ENCODE measurements at places on chromosomes 12 and 14. TPM values are rescaled to one million over a fixed set of nuclear protein-coding genes. Genes with fewer than 3 reads are reported as not detected.
A peak's percentile ranks its signal among the peaks of the same experiment; 100 is the strongest.

Gene TMEM116
- total RNA-seq: 13.1 TPM

Gene OLR1
- total RNA-seq: not detected

Gene RERG
- total RNA-seq: 2.2 TPM

Gene GPR65
- not detected for total RNA-seq

Gene SERPINA10
- 2.6 TPM for total RNA-seq

GRCh38 chr12:102406033-102406584 lies 74.3 kb downstream of the IGF1 start:
- no peaks in the 10 kb centered on the region for H3K36me3 ChIP-seq
- H3K27me3 ChIP-seq: peaks cover 61% of the 10 kb centered on the region
- H3K27ac ChIP-seq: no peak overlapping the region
- H3K4me3 ChIP-seq: no peak overlapping the region
- peaks cover 3% of the 10 kb centered on the region for H3K4me1 ChIP-seq

- peaks cover 36% of the 10 kb centered on the region for H3K4me1 ChIP-seq
- H3K27me3 ChIP-seq: no peaks in the 10 kb centered on the region
- no peak for DNase-seq
- no peaks in the 10 kb centered on the region for H3K36me3 ChIP-seq
- H3K4me3 ChIP-seq: no peak overlapping the region
These were observed 267.4 kb downstream of the ADAMTS20 start for GRCh38 chr12:43284486-43285158.

DNA sequence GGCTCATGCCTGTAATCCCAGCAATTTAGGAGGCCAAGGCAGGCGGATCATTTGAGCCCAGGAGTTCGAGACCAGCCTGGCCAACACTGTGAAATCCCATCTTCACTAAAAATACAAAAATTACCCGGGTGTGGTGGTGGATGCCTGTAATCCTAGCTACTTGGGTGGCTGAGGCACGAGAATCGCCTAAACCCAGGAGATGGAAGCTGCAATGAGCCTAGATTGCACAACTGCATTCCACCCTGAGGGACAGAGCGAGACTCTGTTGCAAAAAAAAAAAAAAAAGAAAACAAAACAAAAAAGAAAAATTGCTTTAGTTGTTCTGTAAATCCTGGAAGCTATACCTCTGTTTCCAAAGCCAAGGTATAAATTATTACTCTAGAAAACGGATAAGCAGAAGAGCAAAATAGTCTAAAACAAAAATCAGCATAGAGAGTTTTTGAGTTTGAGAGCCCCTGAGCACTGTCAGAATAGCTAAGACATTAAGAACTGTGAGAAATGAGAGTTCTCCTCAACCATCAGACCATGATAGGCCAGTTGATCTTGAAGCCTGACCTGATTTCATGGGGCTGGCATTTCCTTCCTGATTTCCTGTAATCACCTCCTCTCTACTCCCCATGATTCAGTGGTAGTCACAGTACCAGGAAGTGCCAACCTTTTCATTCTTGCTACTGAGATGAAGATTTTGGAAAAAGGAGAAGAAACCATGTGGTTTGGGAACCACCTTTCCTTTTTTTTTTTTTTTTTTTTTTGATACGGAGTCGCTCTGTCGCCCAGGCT lies 31.7 kb downstream of the ATP2A2 start:
- H3K36me3 ChIP-seq: peaks cover 15% of the 10 kb centered on the region
- no peak overlapping the region for H3K27ac ChIP-seq
- peaks cover 3% of the 10 kb centered on the region for H3K4me1 ChIP-seq

GRCh38 chr14:104863923-104864266 lies 1.2 kb upstream of the CEP170B start:
- no peak for DNase-seq
- H3K36me3 ChIP-seq: peaks cover 1% of the 10 kb centered on the region
- H3K4me1 ChIP-seq: peaks cover 10% of the 10 kb centered on the region
- peak overlapping the region; percentile 95 for H3K27ac ChIP-seq
- no peaks in the 10 kb centered on the region for H3K27me3 ChIP-seq
- peak overlapping the region; percentile 87 for H3K4me3 ChIP-seq

GRCh38 chr12:89349814-89350213 lies 2.5 kb downstream of the DUSP6 start:
- DNase-seq: no peak
- H3K27me3 ChIP-seq: no peaks in the 10 kb centered on the region
- H3K27ac ChIP-seq: peak overlapping the region; percentile 99
- peak overlapping the region; percentile 95 for H3K4me3 ChIP-seq

- no peak overlapping the region for H3K27ac ChIP-seq
- H3K4me3 ChIP-seq: no peak overlapping the region
- no peaks in the 10 kb centered on the region for H3K36me3 ChIP-seq
These were observed 222.1 kb downstream of the SYT1 start for GRCh38 chr12:79086541-79087296.

- no peak overlapping the region for H3K4me3 ChIP-seq
- DNase-seq: no peak
- H3K36me3 ChIP-seq: peaks cover 22% of the 10 kb centered on the region
- H3K27ac ChIP-seq: peak overlapping the region; percentile 87
- H3K4me1 ChIP-seq: no peaks in the 10 kb centered on the region
These were observed 25.6 kb upstream of the ARID4A start for GRCh38 chr14:58272588-58273372.

DNA sequence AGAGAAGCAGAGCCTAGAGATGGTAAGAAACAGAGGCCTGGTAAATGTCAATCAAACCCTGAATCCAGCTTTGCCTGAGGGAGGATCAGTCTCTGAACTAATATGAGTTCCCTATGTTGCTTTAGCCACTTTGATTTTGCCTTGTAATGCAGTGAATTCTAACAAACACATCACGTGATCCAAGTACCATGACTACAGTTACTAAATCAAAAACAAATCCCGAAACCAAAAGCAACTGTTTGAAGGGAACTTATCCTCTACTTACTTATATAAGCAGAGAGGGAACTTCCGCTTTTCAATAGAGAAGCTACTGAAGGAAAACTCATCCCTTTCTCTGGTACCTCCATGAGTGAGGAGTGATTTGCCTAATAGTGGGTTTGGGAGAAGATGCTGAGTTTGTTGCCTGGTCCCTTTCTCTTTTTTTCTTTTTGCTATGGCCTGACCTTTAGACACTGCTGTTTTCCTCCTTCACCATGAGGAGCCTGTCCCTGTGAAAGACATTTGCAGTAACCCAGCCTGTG lies 7.7 kb upstream of the PPTC7 start:
- DNase-seq: no peak
- H3K4me3 ChIP-seq: no peak overlapping the region
- no peaks in the 10 kb centered on the region for H3K36me3 ChIP-seq
- H3K4me1 ChIP-seq: peaks cover 12% of the 10 kb centered on the region
- H3K27me3 ChIP-seq: no peaks in the 10 kb centered on the region

DNA sequence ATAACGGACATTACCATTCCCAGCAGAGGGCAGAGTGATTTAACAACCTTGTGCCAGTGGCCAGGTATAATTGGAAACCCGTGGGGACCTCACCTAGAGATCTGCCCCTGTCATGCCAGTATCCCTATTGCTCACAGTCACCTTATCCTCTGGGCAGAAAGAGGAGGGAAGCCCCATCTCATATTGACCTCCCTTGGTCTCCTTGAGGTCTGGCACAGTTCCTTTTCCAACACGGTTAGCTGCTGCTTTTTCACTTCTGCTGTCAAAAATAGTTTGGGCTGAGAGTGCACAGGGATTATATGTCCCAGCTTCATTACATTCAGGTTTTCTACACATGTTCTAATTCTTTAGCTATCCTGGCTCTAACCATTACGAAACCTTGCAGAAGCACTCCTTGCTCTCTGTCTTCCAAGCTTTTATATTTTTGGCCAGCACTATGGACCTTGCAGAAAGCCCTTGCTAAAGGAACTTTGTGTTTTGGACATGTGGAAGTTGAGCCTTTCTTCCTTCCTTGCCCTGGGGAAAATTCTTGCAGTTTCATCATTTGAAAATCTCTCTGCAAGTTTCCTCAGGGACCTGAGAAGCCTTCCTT lies 111.7 kb upstream of the MIS18BP1 start:
- no peaks in the 10 kb centered on the region for H3K27me3 ChIP-seq
- no peaks in the 10 kb centered on the region for H3K36me3 ChIP-seq

- peaks cover 2% of the 10 kb centered on the region for H3K4me1 ChIP-seq
- H3K27me3 ChIP-seq: no peaks in the 10 kb centered on the region
- H3K27ac ChIP-seq: no peak overlapping the region
These were observed 90.1 kb downstream of the ADCK1 start for GRCh38 chr14:77889971-77890442.

DNA sequence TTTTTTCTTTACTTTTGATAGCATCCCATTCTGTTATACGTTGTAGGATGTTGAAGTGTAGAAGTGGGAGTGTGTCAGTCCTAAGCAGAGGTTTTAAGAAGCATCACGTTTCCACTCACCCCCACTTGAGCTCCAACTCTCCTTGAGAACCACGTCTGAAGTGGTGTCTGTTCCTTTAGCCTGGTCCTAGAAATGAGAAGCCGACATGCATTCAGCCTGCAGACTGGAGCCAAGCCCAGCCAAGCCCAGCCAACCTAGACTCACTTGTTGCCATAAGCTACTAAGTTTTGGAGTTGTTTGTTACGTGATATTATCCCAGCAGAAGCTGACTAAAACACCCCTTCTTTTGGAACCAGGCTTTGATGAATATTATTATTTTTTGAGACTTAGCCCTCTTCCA lies 4.4 kb upstream of the ELK3 start:
- DNase-seq: no peak
- H3K36me3 ChIP-seq: no peaks in the 10 kb centered on the region
- H3K4me3 ChIP-seq: no peak overlapping the region
- H3K27ac ChIP-seq: no peak overlapping the region

GRCh38 chr12:109386059-109386433 lies 38.3 kb downstream of the MYO1H start:
- H3K27me3 ChIP-seq: peaks cover 15% of the 10 kb centered on the region
- H3K4me3 ChIP-seq: no peak overlapping the region
- DNase-seq: no peak
- no peaks in the 10 kb centered on the region for H3K36me3 ChIP-seq

DNA sequence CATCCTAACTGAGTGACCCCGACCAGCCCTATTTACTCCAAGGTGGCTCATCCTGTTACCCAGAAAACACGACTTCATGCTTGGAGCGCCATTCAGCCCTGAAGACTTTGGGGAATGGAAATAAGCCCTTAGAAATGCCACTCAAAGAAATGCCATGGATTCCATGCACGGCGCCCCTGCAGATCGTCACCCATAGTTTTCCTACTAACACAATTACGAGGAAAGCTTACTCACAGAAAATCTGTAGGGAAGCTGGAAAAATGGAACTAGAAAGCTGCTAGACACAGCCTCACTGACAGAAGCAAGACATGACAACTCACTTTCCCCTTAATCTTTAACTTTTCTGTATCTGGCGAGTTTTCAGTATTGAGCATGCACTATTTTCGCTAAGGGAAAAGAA lies 19.5 kb downstream of the NUAK1 start:
- H3K36me3 ChIP-seq: no peaks in the 10 kb centered on the region
- no peak for DNase-seq
- H3K27ac ChIP-seq: no peak overlapping the region
- peaks cover 24% of the 10 kb centered on the region for H3K4me1 ChIP-seq
- no peak overlapping the region for H3K4me3 ChIP-seq
- no peaks in the 10 kb centered on the region for H3K27me3 ChIP-seq

DNA sequence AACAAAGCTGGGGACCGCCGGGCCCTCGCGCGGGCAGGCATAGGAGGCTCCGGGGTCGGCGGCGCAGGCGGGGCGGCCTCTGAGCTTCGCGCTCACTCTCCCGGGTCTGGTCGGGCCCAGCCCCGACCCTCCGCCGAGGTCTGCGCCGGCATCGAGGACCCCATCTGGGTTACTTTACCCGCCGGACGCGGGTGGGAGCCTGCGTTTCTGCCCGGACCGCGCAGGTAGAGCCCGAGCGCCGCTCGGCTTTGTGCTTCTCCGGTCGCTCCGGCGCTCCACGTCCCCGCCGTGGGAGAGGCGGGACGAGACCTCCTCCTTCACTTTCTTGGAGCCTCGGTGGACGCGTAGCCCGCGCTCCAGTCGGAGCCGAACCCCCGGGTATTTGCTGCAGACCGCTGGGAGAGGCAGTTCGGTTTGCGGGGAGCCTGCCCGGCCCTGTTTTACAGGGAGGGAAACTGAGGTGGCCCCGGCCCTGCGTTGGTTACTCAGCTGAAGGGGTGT lies 63.2 kb downstream of the FBXL14 start:
- H3K27me3 ChIP-seq: peaks cover 67% of the 10 kb centered on the region
- no peaks in the 10 kb centered on the region for H3K36me3 ChIP-seq
- H3K4me3 ChIP-seq: peak overlapping the region; percentile 72
- peaks cover 16% of the 10 kb centered on the region for H3K4me1 ChIP-seq
- peak overlapping the region; percentile 4 for H3K27ac ChIP-seq

GRCh38 chr14:91374879-91375702 lies 42.5 kb downstream of the CCDC88C start:
- no peak overlapping the region for H3K4me3 ChIP-seq
- DNase-seq: no peak
- peaks cover 65% of the 10 kb centered on the region for H3K4me1 ChIP-seq

DNA sequence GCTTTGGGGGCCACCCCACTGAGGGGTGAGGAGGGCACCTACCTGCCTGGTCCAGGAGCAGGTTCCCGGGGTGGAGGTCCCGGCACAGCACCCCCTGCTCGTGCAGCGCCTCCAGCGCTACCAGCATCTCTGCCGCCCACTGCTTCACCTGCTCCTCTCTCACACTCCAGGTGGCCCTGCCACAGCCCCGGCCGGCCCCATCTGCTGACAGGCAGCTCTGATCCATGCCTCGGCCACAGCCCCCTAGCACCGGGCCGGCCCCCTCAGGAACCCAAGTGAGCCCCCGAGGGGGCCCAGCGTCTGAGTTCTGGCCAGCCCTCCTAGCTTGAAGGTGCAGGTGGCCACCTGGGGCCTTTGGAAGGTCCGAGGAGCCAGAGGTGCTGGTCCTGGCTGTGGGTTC lies 13.6 kb downstream of the RPS6KL1 start:
- no peak overlapping the region for H3K27ac ChIP-seq
- no peaks in the 10 kb centered on the region for H3K36me3 ChIP-seq
- H3K27me3 ChIP-seq: peaks cover 14% of the 10 kb centered on the region

DNA sequence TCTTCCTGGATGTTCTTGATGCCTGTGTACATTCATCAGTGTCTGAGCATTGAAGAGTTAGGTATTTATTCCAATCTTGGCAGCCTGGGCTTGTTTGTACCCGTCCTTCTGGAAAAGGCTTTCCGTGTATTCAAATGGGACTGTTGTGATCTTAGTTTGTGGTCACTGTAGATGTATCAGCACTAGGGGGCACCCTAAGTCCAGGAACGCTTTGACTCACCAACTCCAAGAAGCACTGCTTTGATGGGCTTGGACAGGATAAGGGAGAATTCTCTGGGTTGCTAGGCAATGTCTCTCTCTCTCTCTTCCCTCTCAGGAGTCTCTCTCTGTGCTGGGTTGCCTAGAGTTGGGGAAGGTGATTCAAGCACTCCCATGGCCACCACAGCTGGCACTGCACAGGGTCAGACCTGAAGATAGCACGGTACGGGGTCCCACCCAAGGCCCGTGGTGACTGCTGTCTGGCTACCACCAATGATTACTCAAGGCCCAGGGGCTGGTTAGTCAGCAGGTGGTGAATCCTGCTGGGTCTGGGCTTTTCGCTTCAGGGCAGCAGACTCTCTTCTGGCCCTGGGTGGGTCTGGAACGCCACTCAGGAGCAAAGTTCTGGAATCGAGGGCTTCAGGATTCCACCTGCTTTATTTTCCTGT lies 211.1 kb upstream of the RGS6 start:
- peaks cover 2% of the 10 kb centered on the region for H3K4me1 ChIP-seq
- peaks cover 23% of the 10 kb centered on the region for H3K36me3 ChIP-seq
- no peak overlapping the region for H3K4me3 ChIP-seq
- DNase-seq: no peak
- no peak overlapping the region for H3K27ac ChIP-seq

GRCh38 chr14:53613404-53614253 lies 343.0 kb downstream of the BMP4 start:
- H3K4me3 ChIP-seq: peak overlapping the region; percentile 69
- H3K4me1 ChIP-seq: peaks cover 23% of the 10 kb centered on the region
- peak overlapping the region; percentile 98 for H3K27ac ChIP-seq
- peaks cover 6% of the 10 kb centered on the region for H3K36me3 ChIP-seq
